ENCODE measurements at places on chromosomes 5 and 9.

DNA sequence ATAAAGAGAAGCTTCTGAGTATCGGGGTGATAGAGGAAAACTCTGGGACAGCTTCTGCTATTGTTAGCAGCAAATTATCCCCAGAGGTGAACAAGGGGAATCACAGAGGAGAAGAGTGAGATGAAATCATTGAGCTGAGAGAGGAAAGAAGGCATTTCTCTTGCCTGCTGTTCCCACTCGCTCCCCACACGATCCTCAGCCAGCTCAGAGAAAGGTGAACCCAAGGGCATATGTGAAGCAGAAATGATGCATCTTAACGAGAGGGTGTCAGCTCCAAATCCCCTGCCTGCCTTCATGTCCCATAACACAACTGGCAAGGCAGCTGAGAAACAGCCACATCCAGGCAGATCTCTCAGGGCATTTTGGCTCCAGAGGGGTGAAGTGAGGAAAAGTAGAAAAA lies 111.6 kb downstream of the BRINP1 start:
- DNase-seq = no peak

- DNase-seq = no peak
Measured at GRCh38 chr5:40762705-40763104, 6.9 kb upstream of the TTC33 start.

GRCh38 chr5:151923866-151924476 lies 680 bp downstream of the GLRA1 start:
- no peak for DNase-seq

DNA sequence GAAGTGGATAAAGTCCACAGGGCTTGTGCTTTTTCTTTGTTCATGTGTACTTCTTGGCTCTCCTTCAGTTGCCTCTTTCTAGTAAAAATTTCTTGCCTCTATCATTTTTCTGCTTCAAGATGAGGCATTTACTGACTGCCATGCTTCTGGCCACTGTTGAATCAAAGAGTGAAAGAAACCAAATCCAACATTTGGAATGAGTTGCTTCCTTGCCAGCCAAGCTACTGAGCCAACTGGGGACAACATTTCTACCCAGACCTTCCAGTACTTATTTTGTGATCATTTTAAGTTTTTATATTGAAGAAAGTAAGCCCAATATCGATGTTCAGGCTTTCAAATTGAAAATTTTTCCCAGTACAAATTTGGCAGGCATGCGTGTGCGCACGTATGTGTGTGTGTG lies 73.2 kb downstream of the SNCAIP start:
- DNase-seq = no peak

DNA sequence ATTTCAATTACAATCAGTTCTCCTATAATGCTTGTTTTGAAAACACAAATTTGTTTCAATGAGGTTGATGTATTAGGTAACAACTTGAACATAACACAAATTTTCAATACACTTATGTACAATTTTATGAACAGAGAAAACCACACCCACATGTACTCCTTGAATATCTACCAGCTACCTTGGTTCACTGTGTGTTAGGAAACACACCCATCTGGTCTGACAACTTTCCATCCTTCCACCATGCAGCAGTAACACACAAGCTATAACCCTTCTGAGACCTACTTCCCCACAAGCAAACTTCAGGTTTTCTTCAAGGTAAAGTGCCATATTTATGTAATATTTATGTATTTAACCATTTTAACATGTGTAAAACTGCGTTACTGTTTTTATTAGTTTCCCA lies 36.4 kb upstream of the UBQLN1 start:
- no peak for DNase-seq

DNA sequence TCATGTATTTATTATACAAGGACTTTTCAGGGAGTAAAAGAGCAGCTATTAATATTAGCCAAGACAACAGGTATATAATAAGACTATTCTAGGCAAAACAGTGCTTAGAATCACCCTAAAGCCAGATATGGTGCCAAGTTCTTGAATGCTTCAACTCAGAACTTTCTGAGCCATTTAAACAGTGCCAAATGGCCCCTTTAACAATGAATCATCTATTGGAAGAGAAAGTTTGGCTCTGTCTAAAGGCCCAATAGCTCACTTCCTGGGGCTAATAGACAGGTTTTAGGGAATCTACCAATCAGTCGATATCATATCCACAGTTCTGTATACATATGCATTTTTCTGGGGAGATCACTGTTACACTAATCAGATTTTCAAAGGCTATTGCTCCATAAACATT lies 42.9 kb downstream of the ZNF474 start:
- no peak for DNase-seq

GRCh38 chr5:179805529-179806249 lies 977 bp downstream of the MGAT4B start:
- no peak for DNase-seq

GRCh38 chr9:20252778-20253177 lies 369.5 kb downstream of the MLLT3 start:
- no peak for DNase-seq

- DNase-seq = no peak
Measured at GRCh38 chr9:122216798-122217418, 11.8 kb downstream of the LHX6 start.

DNA sequence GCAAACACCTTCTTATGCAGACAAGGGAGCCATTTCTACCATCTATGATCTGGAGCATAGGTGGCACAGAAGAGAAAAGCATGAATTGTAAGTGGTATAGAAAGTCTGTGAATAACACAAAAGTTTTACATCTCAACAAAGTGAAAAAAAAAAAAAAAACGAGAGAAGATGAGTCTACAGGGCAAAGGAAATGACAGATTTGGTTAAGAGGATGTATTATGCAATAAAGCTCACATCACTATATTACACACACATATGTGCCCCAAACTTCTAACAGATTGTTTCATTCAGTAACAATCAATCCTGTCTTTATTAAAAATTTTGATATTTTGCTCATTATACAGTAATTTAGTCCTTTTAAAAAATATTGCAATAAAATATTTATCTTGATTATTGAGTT lies 49.8 kb downstream of the CERT1 start:
- no peak for DNase-seq

DNA sequence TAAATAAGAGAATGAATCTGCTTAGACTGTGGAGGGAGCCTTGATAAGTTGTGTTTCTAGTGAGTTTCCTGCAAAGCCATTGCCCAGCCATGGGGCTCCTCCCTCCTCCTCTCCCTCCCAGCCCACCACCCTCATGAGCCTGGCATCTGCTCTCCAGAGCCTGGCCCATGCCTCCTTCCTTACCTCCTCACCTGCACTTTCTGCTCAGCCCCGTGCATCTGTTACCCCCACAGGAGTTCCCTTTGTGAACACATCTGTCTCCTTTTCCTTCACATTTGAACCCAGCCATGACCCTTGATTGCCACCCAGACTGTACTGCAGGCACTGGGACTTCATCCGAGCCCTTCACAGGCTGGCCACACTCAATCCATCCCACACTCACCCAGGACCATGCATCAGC lies 395.6 kb downstream of the IRX2 start:
- DNase-seq = no peak
